ENCODE measurements at places on chromosomes 1 and 21.
A peak's percentile ranks its signal among the peaks of the same experiment; 100 is the strongest.

DNA sequence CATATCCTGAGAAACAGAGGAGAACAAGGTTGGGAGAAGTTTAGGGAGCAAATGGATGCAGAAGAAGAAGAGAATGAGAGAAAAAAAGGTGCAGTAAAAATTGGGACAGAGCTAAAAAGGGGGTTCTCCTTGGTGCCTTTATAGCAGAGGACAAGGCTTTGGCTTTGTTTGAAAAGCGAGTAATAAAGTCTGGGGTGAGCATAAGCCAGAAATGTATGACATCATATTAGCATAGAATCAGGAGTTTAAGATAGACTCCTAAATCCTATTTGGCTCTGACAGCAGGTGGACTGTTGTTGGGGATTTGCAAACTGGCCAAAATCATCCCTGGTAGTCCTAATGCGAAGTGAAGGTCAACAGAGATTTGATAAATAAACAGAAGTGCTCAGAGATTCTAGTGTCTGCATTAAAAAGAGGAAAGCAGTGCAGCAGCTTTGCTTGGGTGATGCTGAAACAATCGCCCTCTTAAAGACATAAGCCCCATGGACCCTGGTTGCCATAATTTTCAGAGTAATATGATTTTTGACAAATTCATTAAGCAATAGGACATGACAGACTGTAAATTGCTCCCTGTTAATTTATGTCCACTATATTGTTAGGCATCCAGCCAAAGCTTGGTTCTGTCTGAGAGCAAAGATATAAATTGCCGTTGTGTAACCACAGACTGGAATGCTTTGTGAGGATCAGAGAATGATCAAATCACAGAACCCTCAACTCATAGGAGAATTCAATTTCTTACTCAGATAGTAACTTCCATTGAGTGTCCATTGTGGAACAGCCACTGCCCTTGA is 385.0 kb upstream of the NFIA start:
- DNase-seq = no peak

DNA sequence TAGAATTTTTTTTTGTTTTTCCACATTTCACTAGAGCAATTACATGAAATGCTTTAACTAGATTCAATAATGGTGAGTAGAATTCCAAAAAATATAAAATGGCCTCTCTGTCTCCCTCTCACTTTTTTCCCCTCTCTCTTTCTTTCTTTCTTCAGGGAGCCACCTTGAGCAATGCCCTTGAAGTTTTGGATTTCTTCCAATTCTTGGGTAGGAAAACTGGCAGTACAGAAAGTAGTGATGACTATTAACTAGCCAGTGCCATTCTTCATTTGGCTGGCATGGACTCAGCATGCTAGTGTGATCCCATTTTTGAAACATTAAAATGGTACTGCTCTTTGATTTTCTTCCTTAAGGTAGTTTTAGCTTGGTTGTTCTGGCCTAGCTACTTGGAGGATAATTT is 4.5 kb upstream of the FNBP1L start:
- no peak for DNase-seq

- no peak for DNase-seq
Observed at GRCh38 chr1:209767096-209767495, 11.2 kb downstream of the TRAF3IP3 start.

- no peak for DNase-seq
Observed at GRCh38 chr21:30882866-30883597, 1.7 kb upstream of the KRTAP11-1 start.

- no peak for DNase-seq
Observed at GRCh38 chr1:229434005-229434640, at the start of gene ACTA1. TSS of gene ACTA1 (minus strand) at chr1:229434094. CDS start at chr1:229433115, 979 bp downstream.

- DNase-seq = no peak
Observed at GRCh38 chr1:107572674-107573211, 392.2 kb downstream of the VAV3 start.

DNA sequence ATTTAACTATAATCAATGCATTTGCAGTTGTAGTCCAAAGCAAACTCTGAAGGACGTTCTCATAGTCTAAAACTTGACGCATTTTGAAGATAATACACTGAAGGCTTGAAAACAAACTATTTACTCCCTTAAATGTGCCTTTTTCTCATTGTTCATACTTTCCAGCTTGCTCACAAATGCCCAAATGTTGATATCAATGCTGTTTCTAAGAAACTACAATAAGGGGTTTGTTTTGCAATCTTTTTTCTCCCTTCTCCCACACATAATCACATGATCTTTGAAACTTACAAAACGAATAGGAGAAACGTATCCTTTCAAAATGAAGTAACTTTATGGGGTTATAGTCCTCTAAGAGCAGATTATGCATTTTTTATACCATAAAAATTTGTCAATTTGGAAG is 508.7 kb downstream of the DPYD start:
- no peak for DNase-seq

- DNase-seq = peak; percentile 5
Observed at GRCh38 chr1:221174330-221174993, 295.2 kb downstream of the HLX start.
